ENCODE measurements at places on chromosomes 3 and 15.

DNA sequence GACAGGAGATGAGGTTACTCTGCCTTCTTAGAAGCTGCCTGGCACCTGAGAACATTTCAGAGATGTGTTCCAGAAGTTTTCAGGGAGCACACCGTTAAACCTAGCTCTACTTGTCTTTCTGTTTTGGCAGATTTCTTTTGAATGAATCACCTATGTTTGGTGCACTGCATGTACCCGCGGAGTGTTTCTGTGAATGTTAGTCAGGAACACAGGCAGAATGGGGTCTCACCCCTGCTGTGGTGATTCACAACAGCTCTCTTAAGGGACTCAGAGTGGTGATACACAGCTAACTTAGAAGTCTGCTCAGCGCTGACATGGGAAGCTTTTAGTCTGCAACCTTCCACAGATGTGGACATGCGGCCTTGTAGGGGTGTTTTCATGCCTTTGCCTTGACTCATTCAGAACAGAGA, 24.0 kb downstream of the TSEN2 start:
- DNase-seq = no peak

- DNase-seq = no peak
Measured at GRCh38 chr3:57624801-57625200, 27.7 kb upstream of the ARF4 start.

DNA sequence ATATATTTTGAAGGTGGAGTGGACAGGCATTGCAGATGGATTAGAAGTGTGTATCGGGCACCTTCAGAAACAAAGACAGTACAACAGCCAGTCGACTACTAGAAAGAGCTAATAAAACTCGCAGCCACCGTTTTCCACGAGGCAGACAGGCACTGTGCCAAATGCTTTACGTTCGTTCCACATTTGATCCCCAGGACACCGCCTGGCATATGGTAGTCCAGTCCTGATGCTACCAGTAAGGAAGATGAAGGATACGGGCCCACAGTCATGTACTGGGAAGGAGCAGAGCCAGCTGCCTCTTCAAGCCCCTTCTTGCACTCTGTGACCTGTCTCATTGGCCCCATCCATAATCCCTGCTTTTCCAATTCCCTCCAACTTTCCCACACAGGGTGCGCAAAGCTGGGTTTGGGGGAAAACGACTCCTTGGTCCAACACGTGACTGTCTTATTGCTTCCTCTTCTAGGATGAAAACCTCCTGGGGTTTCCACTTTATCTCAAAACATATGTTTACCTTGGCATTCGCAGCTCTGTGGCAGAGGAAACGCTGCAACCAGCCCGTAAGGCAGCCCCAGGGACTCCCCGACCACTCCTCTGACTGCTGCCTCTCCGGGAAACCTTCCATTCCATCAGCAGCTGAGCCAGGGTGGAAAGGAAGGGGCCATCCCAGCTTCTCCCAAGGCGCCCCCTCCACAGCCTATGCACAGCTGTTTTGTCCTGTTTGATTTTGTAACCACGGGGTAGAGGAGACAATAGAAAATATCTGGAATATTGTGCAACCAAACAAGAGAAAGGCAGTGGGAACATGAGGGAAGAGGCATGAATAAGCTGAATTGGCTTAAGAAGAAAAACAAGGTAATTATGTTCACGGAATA, 107.4 kb downstream of the ADAMTS17 start:
- no peak for DNase-seq

DNA sequence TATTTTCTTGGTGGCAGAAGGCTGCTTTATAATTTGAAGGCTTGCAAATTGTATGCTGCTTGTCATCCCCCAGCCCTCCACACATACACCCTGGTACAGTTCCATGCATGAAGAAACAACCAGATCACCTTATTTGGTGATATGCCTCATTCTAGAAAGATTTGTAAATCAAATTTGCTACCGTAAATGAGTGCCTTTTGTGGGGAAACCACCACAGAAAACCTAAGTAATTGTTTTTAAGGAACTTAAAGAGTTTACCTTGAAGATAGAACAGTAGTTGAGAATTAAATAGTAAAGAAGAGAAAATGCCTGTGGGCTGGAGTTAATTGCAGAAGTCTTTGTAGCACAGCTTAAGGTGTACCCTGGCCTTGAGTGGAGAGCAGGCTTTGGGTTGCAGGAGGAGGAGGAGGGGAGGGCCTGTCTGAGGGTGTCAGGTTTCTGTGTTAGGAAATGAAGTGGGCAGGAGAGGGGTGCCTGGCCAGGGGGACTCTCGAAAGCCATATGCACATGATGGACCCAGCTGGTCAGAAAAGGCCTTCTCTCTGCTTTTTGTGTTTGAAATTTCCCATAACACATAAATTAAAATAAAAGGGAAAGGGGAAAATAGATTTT, 6.9 kb downstream of the NIPA2 start:
- no peak for DNase-seq

DNA sequence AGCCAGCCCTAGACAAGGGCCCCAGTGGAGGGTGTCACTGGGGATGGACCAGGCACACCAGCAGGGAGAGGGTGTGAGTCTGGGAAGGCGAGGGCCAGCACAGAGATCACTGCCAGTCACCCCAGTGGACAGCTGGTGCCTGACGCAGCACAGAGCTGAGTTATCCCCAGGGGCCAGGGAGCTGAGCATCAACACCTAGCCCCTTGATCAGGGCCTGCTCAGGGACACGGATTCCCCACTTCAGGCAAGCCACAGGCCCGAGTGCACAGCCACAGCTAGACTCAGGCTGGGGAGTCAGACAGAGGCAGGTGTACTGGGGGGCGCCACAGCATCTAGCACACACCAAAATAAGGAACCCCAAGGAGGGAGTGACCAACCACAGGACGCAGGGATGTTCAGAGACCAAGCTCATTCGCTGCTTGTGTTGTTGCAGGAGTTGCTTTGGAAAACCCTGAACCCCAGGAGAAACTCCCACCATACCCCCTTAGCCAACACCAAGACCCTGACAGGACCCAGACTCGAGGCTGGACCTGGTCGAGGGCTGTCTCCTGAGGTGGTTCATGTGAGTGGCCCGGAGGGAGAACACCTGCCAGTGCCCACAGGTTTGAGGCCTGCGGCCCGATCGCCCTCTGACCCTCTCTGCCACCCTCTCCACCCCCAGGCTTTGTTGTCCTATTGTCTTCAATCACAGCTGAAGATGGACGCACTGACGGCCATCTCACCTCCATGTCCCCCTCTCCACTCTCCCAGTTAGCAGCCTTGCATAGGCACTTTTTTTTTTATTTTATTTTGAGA, 146.8 kb downstream of the TPRA1 start:
- no peak for DNase-seq

DNA sequence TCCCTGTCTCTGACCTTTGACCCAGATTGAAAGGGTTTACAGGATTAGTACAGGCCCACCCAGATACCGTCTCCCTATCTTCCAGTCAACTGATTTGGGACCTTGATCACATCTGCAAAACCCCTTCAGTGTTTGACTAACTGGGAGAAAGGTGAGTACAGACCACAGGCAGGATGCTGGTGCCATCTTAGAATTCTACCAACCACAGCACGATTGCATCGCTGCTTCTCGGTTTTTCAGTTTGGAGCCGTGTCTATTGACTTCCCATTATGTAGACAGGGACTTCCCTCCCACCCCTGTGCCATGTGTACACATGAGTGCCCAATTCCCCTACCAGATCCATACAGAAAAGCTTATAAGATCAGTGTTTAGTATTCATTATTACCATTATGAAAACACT, 6.6 kb upstream of the KLF13 start:
- no peak for DNase-seq

GRCh38 chr3:25287291-25287884, 140.7 kb upstream of the RARB start:
- no peak for DNase-seq
